ENCODE measurements at places on chromosomes 7 and 10.

DNA sequence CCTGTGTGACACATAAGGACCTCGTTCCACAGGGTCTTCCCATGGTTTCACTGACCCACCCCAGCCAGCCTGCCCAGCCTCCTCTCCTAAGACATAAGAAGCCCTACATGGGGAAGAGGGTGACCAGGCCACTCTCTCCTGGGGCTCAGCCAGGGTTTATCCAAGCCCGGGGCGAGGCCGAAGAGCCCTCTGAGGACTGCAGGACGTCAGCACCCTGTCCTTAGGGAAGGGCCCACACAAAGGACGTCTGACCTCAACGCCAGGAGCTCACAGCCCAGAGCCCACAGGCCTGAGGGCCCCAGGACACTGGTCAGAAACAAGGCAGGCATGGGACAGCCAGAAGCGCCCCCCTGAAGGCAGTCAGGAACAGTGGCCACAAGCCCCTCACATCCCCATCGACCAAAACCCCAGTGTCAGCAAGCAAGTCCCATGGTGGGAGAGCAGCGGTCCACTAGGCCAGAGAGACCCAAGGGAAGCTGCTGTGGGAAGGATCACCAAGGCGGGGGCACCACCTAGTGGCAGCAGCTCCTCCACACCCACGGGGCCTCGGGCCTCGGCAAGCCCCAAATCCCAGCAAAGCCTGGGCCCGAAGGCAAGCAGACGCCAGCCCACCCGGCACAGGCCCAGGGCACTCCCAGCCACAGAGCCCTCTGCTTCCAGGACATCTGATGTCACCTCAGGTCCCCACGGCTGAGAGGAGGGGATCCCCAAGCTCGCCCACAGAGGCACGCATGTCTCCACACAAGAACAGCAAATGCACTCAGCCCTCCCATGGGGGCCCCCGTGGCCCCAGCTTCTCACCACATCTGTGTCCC, 23.4 kb downstream of the MAD1L1 start:
- peak; percentile 81 for DNase-seq

DNA sequence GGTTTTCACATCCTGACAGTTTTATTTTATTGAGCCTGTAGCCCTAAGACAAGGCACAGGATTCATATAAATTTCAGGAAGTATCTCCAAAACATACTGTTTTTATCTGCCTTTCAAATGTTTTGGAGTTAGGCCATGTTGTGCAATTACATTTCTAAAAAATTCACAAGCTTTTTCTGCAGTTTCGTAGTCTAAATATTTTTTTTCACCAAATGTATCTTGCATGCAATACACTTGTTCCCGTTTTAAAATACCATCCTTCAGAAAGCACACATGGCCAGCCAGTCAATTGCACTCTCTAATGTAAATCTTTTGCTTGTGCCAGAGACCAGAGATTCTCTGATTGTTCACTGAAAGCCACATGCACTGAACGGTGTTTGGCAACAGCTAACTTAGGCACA, 161.5 kb upstream of the PRKCQ start:
- DNase-seq: no peak

DNA sequence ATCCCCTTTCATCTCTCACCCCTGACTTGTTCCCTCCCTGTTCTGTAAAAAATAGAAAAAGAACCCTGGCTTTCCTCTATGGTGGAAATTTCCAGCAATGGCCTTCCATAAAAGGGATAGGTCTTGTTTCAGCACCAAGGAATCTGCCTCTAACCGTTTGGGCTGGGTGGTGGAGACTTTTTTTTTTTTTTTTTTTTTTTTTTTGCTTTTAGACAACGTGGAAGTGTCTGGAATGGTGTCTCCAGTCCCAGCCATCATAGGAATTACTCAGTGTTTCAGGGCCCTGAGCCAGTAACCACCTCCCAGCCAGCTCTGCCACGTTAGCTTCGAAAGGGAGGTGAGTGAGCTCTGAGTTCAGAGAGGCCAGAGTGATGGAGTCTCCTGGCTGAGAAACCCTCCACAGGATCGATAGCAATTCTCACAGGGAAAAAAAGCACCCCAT, 97.3 kb upstream of the COL1A2 start:
- peak; percentile 95 for DNase-seq

DNA sequence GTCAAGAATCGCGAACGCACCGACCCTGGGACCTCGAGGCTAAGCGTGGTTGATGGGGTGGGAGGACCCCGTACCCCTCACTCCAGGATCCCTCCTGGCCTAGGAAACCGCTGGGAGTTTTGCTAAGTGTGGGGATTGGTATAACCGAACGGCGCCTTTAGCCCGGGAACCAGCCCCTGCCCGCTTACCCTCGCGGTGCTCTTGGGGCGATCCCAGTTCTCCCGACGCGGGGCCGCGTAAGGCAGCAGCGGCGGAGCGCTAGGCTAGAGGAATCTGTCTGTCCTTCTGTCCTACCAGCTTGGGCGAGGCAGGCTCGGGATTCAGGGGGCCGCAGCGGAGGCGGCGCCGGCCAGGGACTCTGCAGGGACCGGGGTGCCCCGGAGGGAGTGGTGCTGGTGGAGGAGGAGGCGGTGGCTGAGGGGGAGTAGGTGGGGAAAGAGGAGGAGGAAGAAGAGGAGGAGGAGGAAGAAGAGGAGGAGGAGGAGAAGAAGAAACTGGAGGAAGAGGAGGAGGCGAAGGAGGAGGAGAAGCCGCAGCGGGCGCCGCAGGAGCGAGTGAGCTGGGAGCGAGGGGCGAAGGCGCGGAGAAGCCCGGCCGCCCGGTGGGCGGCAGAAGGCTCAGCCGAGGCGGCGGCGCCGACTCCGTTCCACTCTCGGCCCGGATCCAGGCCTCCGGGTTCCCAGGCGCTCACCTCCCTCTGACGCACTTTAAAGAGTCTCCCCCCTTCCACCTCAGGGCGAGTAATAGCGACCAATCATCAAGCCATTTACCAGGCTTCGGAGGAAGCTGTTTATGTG, 439 bp upstream of the EMX2 start:
- DNase-seq: peak; percentile 90

GRCh38 chr10:84706875-84707274, 378.5 kb downstream of the CCSER2 start:
- peak; percentile 1 for DNase-seq

GRCh38 chr7:138992052-138992531, 10.9 kb upstream of the KIAA1549 start:
- DNase-seq: no peak

DNA sequence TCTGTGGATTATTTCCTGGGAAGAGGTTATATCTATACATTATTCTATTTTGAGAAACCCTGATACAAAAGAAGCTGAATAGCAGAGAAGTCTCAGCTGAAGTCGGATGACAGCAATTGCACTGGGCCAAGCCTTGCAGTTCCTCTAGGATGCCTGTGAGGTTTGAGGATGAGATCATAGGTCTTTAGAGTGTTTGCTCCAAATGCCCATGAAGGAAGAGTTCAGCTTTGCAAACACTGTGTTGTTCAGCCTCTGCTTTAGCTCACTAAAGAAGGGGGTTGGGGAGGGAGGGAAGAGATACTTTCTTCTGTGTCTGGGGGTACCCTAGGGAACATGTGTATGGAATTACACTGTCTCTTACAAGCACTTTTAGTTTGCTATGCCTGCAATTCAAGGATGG, 282.5 kb upstream of the NRP1 start:
- DNase-seq: peak; percentile 39

- no peak for DNase-seq
Observed at GRCh38 chr7:36236073-36236472, 83.0 kb downstream of the EEPD1 start.

- DNase-seq: no peak
Observed at GRCh38 chr7:157936976-157937375, 600.2 kb downstream of the DNAJB6 start.

DNA sequence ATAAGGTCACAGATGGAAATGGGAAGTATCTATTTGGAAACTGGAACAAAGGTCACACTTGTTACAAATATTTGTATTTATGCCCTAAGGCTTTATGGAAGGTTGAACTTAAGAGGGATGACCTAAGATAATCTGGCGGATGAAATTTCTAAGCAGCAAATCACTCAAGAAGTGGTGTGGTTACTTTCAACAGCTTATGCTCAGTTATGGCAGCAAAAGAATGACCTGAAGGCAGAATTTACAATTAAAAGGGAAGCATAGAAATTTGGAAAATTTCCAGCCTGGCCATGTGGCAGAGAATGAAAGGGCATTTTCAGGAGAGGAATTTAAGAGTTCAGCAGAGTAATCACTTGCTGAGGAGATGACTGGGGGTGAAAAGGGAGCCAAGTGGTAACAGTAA, 95.8 kb upstream of the TNS3 start:
- DNase-seq: no peak

GRCh38 chr10:126895214-126895781, 9.9 kb upstream of the DOCK1 start:
- no peak for DNase-seq

GRCh38 chr7:152173372-152174070, 148.0 kb downstream of the GALNT11 start:
- no peak for DNase-seq

GRCh38 chr7:120873401-120873800, 15.5 kb upstream of the TSPAN12 start:
- peak; percentile 14 for DNase-seq

DNA sequence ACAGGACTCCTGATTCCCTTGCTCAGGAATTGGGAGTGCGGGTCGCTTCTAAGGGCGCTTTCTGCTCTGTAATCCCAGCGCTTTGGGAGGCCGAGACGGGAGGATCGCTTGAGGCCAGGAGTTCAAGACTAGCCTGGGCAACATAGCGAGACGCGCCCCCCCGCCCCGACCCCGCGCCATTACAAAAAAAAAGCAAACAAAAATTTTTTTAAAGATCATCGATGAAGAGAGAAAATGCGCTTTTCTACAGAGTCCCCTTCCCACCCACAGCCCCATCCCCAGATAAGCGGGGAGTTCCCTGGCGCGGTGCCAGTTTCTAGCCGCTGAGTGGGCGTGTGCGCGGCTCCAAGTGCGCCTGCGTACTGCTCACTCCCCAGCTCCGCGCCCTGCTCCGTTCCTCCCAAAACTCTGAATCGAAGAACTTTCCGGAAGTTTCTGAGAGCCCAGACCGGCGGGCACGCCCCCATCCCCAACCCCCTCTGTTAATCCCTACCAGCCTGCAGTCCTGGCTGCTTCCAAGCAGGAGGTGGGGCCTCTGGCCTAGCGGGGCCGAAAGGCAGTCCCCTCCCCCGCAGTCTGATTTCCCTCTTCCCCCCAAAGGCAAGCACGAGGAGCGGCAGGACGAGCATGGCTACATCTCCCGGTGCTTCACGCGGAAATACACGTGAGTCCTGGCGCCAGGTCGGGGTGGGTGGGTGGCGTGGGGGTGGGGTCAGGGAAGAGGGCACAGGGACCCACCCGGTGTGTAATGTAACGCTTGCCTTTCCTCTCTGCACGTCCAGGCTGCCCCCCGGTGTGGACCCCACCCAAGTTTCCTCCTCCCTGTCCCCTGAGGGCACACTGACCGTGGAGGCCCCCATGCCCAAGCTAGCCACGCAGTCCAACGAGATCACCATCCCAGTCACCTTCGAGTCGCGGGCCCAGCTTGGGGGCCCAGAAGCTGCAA, 1.0 kb downstream of the HSPB1 start:
- peak; percentile 91 for DNase-seq

GRCh38 chr7:19410691-19411090, 265.5 kb upstream of the FERD3L start:
- no peak for DNase-seq

DNA sequence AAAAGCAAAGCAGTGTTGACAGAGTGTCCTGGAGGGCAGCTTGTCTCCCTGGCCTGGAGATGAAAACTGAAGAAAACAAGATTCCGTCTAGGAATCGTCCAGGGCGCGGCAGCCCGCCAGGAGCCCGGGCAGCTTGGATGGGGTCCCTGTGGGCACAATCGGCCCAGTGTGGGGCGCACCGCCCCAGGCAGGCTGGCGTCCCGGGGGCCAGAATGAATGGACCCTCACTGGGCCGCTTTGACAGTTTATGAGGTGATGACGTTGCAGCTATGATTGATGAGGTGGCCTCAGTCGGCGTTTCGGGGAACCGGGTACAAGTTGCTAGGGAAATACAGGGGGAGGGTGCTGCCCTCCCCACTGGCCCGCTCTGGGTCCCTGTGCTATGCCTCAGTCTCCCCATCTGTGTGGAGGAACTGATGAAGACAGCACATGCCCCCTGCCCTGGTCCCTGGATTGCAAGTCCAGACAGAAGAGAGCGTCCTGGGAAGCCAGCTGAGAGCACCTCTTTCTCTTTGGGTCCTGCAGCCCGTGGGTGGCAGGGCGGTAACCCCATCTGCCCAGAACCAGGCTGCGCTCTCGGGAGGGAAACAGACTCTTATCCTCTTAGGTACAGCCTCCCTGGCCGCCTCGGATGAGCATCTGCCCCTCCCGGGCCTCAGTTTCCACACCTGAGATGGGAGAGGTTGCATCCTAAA, 131.3 kb downstream of the LHPP start:
- DNase-seq: no peak

- no peak for DNase-seq
Observed at GRCh38 chr7:18450019-18450418, 45.5 kb upstream of the HDAC9 start.

- no peak for DNase-seq
Observed at GRCh38 chr7:42479816-42480633, 243.0 kb upstream of the GLI3 start.

DNA sequence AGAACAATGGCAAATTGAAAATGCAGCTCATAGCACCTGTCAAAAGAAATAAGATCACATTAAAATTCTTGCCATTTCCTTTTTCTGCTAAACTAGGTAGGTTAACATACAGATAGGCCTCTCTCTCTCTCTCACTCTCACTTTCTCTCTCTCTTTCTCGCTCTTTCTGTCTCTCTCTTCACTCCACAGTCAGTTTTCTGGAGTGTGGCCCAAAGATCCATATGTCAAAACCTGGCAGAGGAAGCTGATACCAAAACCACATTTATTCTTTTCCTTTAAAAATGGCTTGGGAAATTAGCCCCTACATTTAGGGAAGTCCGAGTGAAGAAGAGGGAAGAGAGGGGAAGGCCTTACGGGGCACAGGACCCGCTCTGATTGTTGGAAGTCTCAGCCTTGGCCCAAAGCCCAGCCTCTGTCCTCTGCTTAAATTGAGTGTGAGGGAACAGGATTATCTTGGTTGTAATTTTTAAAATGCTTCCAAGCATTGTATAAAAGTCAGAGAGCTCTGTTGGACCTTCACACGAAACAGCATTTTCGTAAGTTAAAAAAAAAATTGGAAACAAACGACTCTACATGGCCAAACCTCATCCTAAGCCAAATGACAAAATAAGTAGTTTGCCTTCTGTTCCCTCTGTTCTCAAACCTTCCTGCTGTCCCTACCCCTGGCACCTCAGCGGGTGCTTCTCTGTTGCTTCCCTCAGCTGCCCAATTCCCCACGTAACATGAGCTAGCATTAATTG, 83.2 kb downstream of the FRMD4A start:
- no peak for DNase-seq

GRCh38 chr7:77760809-77761453, 37.3 kb downstream of the TMEM60 start:
- DNase-seq: no peak

DNA sequence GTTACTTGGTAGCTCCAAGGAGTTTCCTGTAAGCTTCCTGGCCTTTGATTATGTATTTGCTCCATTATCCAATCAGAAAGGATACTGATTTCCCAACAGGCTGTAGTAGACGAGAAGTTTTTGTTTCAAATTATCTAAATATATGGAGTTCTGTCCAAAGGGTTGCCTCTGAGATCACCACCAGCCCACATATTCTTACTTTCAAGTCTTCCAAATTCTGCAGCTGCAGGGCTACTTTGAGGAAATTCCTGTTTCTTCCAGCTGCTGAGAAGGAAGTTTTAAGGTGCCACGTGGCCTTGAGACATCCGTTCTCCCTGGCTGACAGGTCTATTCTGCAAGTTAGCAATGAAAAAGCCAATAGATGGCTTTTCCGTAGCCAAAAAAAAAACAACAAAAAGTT, 286.0 kb downstream of the TWIST1 start:
- no peak for DNase-seq

All from choroid plexus epithelial cell (primary cell).